Stimulated activated CD8-positive, alpha-beta memory T cell treated with anti-CD3 and anti-CD28 coated beads, Interleukin-4, amount 100 ng/mL, for 1 hour (primary cell): ENCODE measurements at places on chromosomes 4 and X.

DNA sequence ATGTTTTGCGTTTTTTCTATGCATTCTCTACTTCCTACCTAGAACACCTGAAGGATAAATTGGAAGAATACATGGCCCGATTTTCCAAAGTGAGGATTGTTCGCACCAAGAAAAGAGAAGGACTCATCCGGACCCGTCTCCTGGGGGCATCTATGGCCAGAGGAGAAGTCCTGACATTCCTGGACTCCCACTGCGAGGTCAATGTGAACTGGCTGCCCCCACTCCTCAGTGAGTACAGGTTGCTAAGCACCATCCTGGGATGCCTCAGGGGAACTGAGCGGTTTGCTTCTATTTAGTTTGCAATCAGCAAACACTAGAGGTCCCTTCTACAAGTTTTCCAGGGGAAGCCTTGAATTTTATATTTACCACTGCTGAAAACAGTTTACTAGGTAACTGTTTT, 359.3 kb upstream of the GALNT7 start:
- no peak for DNase-seq

DNA sequence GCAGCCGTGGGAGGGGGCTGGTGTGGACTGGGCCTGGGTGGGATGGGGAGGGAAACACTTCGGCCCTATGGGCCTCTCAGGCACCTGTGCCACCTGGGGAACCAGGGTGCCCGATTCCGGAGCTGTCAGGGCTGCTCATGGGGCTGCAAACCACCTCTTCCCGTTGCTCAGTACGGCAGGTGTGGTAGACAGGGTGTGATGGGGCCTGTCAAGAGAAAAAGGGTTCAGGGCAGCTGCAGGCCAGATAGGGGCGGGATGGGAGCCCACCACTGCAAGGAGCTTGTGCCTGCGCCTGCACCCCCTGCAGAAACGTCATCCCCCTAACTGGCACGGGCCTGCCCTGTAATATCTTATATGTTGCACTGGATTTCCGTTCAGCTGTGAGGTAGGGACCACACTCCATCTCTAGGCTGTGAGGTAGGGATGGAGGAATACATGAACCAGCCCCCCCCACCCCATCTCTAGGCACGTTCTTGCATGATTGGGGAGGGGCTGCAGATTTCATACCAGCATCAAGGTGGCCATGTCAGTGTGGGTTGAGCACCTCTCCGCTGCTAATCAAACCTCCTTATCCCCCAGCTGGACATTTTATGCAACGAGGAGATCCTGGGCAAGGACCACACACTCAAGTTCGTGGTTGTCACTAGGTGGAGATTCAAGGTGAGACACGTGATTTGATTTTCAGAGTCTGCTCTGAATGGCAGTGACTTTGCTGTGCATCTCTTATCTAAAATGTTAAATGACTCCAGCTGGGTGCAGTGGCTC, 59.0 kb downstream of the PCGF3 start:
- DNase-seq: no peak

- no peak for DNase-seq
Measured at GRCh38 chr4:89069481-89069880, 12.5 kb upstream of the FAM13A start.

GRCh38 chrX:81003491-81004185, 194.0 kb upstream of the BRWD3 start:
- DNase-seq: no peak
